ENCODE measurements at places on chromosomes 5 and 9.

DNA sequence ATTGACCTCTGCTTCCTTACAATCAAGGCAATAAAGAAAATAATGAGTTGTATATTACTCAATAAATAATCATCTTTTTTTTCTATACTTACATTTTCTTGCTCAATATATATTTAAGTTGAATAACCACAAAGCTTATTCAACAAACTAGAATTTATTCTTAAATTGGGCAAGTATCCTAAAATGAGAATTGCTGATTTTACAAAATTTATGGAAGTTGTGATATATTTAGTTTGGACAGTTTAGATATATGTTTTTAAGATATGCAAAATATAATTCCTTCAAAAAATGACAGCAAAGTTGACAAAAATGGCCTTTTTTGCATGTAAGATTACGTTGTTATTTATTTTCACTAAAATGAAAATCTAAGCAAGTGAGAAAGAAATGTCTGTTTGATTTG, 305.7 kb upstream of the GRIN3A start:
- no peak for DNase-seq

- no peak for DNase-seq
Observed at GRCh38 chr9:32957358-32957757, 44.1 kb downstream of the APTX start.

- no peak for DNase-seq
Observed at GRCh38 chr5:2741956-2742355, 9.5 kb downstream of the IRX2 start.

DNA sequence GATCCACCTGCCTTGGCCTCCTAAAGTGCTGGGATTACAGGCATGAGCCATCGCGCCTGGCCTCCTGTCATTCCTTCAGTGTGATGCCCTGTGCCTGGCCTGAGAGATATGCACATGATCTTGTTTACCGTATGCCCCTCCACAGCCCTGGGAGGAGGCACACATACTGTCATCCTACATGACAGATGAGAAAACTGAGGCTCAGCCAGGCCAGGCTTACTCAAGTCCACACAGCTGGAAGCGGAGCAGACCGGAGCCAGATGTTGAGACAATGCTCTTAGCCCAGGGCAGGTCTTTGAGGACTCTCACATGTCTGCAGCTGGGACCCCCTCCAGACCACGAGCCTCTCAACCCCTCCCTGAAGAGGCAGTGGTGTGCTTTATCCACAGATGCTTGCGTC, 38.7 kb upstream of the SH3PXD2B start:
- DNase-seq, result no peak

DNA sequence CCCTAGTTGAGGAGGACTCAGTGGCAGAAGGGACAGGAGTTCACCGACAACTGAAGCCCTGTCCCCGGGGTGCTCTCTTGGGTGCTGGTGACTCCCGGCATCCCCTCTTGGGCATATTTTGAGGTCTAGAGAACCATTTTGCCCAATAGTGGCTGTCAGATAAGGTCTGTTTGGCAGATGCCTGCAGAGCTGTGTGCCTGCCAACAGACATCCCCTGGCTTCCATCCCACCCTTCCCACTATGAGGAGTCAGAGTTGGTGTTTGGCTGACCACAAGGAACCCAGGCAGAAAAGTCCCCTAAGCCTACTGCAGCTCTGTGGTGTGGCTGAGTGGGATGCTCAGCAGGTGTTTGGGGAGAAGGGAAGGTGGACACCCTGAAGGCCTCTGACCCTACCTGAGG, 207.0 kb downstream of the AUH start:
- no peak for DNase-seq

- DNase-seq, result no peak
Observed at GRCh38 chr5:95519151-95519550, 35.6 kb downstream of the SKIC3 start.

GRCh38 chr5:68376935-68377334, 161.4 kb downstream of the PIK3R1 start:
- DNase-seq, result no peak

DNA sequence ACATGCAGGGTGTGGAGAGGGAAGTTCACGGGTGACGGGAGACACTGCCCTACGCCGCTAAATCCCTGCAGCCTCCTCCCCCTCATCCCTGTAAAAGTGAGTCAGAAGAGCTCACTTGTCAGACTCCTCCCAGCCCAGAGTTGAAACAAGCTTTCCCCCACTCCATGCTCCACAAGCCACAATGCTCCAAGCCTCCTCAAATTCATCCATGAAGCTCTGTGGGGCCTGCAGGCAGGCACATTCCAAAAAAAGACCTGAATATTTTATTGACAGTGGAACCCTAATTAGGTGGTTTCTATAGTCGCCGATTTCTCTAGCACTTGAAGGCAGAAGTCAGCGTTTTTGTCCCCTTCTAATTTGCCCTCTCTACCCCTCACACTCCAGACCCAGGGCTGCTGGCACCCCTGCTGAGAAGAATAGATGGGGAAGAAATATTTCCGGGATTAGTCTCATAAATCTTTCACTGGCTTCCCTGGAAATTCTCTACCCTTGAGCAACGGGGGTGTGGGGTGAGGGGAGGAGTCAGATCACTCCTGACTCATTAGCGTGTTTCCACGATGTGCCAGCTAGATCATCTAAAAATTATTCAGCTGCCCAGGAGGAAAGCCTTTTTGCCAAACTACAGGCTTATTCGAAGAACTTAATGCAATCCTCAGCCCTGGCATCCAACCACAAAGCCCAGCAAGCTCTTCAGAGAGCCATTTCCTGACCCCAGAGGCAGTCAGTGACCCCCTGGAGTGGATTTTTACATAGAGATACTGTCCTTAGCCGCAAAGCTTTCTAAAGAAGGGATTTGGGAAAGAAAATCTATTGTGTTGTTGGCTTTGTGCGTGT, 97.1 kb downstream of the ENC1 start:
- DNase-seq, result no peak

DNA sequence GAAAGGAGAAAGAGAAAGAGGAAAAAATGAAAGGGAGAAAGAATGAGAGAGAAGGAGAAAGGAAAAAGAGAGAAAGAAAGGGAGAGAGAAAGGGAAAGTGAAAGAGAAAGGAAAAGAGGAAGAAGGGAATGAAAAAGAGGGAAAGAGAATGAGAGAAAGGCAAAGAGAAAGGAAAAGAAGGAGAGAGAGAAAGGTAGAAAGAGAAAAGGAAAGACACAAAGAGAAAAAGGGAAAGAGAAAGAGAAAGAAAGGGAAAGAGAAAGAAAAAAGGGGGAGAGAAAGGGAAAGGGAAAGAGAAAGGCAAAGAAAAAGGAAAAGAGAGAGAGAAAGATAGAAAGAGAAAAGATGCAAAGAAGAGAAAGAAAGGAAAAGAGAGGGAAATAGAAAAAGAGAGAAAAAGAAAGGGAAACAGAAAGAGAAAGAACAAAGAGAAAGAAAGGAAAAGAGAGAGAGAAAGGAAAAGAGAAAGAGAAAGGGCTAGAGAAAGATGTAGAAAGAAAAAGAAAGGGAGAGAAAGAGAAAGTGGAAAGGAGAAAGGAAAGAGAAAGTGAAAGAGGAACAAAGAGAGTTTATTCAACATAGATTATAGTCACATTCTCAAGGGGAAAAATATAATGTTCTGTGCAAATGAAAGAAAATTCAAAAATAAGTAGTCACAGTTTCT, 165.2 kb downstream of the TMEM38B start:
- no peak for DNase-seq

- no peak for DNase-seq
Observed at GRCh38 chr5:77180167-77181081, 30.1 kb upstream of the PDE8B start.

GRCh38 chr5:80048084-80048780, 13.1 kb downstream of the THBS4 start:
- no peak for DNase-seq

DNA sequence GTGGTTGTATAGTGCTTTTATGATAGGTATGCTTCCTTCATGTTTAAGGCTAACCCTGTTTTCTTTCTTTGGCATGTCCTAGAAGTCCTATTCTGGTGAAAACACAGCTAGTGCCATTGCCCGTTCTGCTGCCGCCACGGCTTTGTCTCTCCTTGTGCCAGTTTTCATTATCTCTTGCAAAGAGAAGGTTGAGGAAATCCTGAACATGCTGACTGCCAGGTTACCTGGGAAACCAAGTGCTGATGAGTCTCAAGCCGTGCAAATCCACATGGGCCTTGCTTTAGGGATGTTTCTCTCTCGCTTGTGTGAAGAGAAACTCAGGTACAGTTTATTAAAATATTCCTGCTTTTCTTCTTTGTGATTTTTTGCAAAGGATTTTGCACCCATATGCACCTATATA, 102.2 kb downstream of the HACD4 start:
- no peak for DNase-seq

DNA sequence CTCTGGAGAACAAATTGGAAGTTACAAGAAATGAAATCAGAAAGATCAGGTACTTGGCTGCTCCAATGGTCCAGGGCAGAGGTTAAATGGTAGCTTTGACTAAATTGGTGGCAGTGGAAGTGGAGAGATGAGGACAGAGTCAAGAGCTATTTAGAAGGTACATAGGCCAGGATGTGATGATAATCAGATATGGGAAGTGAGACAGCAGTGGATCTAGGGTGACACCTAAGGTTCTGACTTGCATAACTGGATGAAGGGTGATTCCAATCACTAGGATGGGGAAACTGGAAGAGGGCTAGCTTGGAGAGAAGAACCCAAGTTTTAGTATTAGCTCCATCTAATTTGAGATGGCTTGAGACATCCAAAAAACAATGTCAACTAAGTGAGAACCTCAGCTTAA, 24.0 kb upstream of the NDUFB6 start:
- DNase-seq, result no peak

DNA sequence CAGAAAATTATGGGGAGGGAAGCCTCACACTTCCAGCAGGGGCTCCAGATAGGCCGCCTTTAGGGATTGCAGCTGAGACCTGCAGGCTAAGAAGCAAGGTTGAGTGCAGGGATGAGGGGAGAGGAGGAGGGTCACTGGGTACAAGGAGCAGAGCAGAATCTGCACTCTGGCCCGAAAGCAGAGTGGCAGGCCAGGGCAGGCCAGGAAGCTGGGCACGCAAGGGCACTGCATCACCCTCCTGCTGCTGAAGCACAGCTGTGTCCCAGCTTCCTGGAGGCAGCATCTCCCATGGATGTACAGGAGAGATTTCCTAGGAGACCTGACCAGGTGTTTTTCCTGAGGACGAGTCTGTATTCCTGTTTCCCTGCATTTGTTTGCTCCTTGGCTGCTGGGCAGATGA, 92.1 kb downstream of the SYK start:
- no peak for DNase-seq

DNA sequence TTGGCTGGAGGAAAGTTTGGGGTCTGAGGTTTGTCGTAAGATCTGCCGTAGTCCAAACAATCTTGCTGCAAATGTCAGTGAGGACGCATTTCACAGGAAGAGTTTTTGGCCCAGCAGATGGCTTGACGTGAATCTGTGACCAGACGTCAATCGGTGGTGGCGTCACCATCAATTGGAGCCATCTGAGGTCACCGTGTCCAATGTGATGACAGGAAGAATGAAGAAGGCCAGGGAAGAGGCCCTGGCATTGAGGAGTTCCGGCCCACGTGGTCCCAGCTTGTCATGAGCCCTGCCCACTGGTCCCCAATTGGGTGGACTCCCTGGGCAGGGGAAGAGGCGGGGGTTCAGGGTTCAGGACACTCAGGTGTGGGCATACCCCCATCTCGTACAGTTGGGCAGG, 79.9 kb downstream of the OLFM1 start:
- no peak for DNase-seq

DNA sequence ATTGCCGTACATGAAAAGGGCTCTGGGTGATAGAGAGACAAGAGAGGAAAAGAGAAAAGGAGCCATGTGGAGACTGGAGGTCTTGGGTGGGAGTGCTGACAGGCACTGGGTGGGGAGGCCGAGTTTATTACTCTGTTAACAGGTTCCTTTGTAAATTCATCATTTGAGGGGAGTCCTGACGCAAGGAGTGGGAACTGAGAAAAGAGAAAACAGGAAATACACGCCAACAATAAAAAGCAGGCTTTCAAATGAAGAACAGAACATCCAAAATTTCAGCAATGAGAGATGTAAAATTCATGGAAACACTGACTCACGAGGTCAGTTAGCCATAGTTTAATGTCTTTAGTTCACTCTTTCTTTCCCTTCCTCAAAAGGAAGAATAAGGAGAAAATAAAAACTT, 342.8 kb downstream of the TMEM167A start:
- DNase-seq, result no peak

- DNase-seq, result no peak
Observed at GRCh38 chr9:32395510-32396216, 11.2 kb downstream of the ACO1 start.

- no peak for DNase-seq
Observed at GRCh38 chr9:80501635-80502034, 929.9 kb downstream of the TLE4 start.

- DNase-seq, result peak; percentile 80
Observed at GRCh38 chr9:93156475-93157008, 22.5 kb upstream of the NINJ1 start.

DNA sequence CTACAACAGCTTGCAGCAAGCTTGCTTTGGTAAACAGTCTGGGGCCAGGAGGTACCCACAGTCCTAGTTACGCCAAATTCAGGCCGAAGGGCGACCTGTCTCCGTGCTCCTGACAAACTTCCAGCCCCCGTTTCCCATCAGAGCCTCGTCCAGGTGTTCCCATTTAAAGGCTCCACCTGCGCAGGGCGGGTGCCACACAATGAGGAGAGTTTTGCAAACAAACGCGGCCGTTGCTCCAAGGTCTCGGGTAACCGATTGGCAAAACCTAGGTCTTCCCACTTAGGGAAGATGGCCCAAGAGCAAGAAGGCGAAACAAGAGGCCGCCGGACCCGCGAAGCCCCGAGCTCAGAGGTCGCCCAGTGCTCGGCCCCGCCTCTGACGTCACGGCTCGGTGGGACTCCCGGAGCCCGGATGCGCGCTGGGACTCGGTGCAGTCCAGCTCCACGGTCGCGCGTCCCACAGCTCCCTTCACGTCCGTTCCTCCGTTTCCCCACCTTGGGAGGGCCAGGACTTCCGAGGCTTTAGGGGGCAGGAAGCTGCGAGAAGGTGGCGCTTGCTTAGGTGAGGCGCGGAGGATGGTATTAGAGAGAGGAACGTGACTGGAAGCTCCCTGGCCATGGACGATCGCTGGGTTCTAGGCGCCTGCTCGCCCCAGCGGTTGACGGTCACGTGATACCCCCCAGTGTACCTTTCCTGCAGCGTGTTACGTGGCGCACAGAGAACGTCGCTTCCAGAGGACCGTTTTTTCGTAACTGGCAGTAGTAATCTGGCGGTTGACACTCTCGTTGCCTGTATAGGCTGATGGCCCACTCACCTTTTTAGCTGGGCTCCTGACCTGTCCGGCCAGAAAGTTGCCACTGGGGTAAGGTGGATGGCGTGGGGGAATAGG, 41.8 kb upstream of the KDM4C start:
- DNase-seq, result peak; percentile 83

GRCh38 chr5:153520952-153521351, 30.5 kb downstream of the GRIA1 start:
- no peak for DNase-seq

GRCh38 chr5:150245111-150245789, 44.3 kb downstream of the CAMK2A start:
- no peak for DNase-seq

DNA sequence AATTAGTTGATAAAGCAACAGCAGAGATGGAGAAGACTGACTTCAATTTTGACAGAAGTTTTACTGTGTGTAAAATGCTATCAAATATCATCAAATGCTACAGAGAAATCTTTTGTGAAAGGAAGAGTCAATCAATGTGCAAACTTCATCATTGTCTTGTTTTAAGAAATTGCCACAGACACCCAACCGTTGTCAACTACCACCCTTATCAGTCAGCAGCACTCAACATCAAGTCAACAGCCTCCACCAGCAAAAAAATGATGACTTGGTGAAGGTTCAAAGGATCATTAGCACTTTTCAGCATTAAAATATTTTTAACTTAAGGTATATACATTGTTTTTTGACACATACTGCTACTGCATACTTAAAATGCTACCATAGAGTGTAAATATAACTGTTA, 888.8 kb downstream of the CDH18 start:
- no peak for DNase-seq

- no peak for DNase-seq
Observed at GRCh38 chr9:129685220-129685932, 19.9 kb downstream of the PRRX2 start.
